ENCODE measurements at places on chromosomes 4 and X. TPM values are rescaled to one million over a fixed set of nuclear protein-coding genes. Genes with fewer than 3 reads are reported as not detected.

The C4orf54 gene
- polyA plus RNA-seq, result under 0.01 TPM

The IL21 gene
- polyA plus RNA-seq, result not detected

The HMX1 gene
- not detected for polyA plus RNA-seq

The PAGE4 gene
- not detected for polyA plus RNA-seq

The MTMR1 gene
- polyA plus RNA-seq, result 10.6 TPM

The CXCL1 gene
- polyA plus RNA-seq, result 26.5 TPM

The F9 gene
- polyA plus RNA-seq, result not detected

The TRAM1L1 gene
- 5.0 TPM for polyA plus RNA-seq

The SPANXN5 gene
- not detected for polyA plus RNA-seq

The TMEM164 gene
- 7.3 TPM for polyA plus RNA-seq

The ATP7A gene
- 1.8 TPM for polyA plus RNA-seq

The KLB gene
- polyA plus RNA-seq, result 0.94 TPM

The SOX3 gene
- not detected for polyA plus RNA-seq

The NR3C2 gene
- polyA plus RNA-seq, result 2.5 TPM

The ITGB1BP2 gene
- polyA plus RNA-seq, result 2.0 TPM

The S100G gene
- not detected for polyA plus RNA-seq

The FGF13 gene
- 0.49 TPM for polyA plus RNA-seq

The MAGEB10 gene
- polyA plus RNA-seq, result not detected

The AMBN gene
- 0.05 TPM for polyA plus RNA-seq

The GPR143 gene
- polyA plus RNA-seq, result 1.9 TPM

The PLAC1 gene
- polyA plus RNA-seq, result 0.07 TPM

The CTSO gene
- 3.3 TPM for polyA plus RNA-seq

The TRIM2 gene
- 11.9 TPM for polyA plus RNA-seq

The SHROOM4 gene
- polyA plus RNA-seq, result 1.7 TPM

The AREG gene
- 0.82 TPM for polyA plus RNA-seq

The SLC25A5 gene
- 112 TPM for polyA plus RNA-seq

The GAGE12F gene
- not detected for polyA plus RNA-seq

The WNK3 gene
- 0.15 TPM for polyA plus RNA-seq

The GPC3 gene
- polyA plus RNA-seq, result 0.95 TPM

The MAP7D2 gene
- 3.6 TPM for polyA plus RNA-seq

The MND1 gene
- polyA plus RNA-seq, result 0.35 TPM

The SMR3B gene
- not detected for polyA plus RNA-seq

The FGFR3 gene
- polyA plus RNA-seq, result 163 TPM

The JCHAIN gene
- polyA plus RNA-seq, result 2.0 TPM

The NPY1R gene
- polyA plus RNA-seq, result 3.7 TPM

The POU4F2 gene
- polyA plus RNA-seq, result not detected

The SLC10A6 gene
- polyA plus RNA-seq, result 0.19 TPM

The PABPC4L gene
- 0.12 TPM for polyA plus RNA-seq

The HTRA3 gene
- 3.0 TPM for polyA plus RNA-seq

The PDCL2 gene
- polyA plus RNA-seq, result not detected

The CXorf66 gene
- not detected for polyA plus RNA-seq

The RHOXF2 gene
- polyA plus RNA-seq, result not detected

The PPEF1 gene
- 0.04 TPM for polyA plus RNA-seq

The GLRA3 gene
- polyA plus RNA-seq, result 0.04 TPM

The ALAS2 gene
- 0.70 TPM for polyA plus RNA-seq

The PCDH18 gene
- 0.53 TPM for polyA plus RNA-seq

The SYNPO2 gene
- 2.9 TPM for polyA plus RNA-seq
